ENCODE measurements at places on chromosomes 11 and 22.

GRCh38 chr11:119091966-119092879, 7.5 kb downstream of the HMBS start:
- no peak for DNase-seq

- DNase-seq = no peak
Measured at GRCh38 chr11:130945896-130946295, 29.6 kb upstream of the SNX19 start.

DNA sequence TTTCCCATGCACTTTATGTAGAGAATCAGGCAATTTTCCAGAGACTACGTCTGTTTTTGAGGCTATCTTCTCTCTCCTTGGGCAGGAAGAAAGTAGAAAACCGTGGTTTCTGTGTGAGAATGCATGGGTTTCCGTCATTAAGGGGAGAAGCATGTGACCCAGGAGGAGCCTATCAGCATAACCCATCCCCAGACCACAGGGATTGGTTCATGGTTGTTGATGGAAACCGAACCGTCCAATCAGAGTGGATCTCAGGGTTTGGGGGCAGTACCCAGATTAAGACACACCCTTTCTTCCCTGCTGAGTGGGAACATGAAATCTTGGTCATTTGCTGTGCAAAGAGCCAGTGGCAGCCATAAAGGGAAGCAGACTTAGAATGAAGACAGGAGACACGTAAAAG, 517.8 kb downstream of the MN1 start:
- DNase-seq = no peak

DNA sequence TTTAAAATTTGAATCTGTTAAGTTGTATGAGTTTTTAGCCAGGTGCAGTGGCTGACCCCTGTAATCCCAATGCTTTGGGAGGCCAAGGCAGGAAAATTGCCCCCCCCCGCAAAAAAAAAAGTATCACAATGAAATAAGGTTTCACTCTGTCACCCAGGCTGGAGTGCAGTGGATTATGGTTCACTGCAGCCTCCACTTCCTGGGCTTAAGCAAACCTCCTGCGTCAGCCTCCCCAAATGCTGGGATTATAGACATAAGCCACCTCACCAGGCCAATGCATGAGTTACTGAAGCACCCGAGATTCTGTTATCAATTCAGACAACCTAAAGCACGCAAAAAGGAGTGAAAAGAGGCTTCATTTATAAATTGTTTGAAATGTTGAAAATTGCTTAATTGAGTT, 2.4 kb upstream of the CHID1 start:
- DNase-seq = no peak

DNA sequence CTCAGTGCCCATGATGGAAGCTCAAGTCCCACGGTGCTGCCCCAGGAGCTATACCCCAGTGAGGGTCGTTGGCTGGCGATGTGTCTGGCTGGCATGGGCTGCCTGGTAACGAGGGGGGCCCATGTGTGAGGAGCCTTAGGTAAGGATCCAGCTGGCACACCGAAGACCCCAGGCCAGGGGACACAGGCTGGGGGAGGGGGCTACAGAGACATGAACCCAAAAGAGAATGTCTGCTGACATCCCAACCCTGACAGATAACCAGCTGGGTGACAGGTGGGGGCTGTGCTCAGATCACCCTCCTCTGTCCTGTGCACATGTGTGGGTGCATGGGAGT, 39.2 kb downstream of the RTN4R start:
- DNase-seq = no peak

GRCh38 chr11:67662142-67662834, 11.8 kb upstream of the ACY3 start:
- DNase-seq = no peak

DNA sequence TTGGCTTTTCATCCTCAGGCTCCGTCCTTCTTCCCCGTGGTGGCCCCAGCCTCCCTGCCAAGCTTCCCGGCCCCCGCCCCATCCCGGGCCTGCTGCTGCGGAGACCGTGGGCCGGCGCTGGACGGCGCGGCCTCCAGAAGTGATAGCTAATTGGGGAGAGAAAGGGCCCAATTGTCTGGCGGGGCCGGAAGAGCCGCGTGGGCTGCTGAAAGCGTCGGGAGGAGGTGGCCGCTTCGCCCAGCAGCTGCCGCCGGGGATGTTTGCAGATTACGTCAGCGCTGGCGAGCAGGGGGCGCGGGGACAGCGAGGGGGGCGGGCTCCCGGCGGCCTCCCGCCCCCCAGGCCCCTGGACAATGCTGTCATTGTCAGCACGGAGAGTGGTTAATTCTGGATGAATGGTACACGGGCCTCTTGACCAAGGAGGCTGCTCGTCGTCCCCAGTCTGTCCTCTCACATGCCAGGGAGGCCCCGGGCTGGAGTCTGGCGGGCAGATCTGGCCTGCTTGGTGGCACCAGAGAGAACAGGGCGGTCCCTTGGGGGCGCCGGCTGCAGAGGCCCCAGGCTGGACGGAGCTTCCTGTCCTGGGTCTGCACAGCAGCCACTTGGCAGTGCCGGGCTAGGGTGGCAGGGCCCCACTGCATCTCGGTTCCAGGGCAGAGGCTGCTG, 1.6 kb downstream of the SMIM38 start:
- no peak for DNase-seq

- no peak for DNase-seq
Measured at GRCh38 chr22:30279046-30279788, 10.1 kb downstream of the CASTOR1 start.

- DNase-seq = no peak
Measured at GRCh38 chr22:27620367-27621154, 181.0 kb downstream of the MN1 start.

DNA sequence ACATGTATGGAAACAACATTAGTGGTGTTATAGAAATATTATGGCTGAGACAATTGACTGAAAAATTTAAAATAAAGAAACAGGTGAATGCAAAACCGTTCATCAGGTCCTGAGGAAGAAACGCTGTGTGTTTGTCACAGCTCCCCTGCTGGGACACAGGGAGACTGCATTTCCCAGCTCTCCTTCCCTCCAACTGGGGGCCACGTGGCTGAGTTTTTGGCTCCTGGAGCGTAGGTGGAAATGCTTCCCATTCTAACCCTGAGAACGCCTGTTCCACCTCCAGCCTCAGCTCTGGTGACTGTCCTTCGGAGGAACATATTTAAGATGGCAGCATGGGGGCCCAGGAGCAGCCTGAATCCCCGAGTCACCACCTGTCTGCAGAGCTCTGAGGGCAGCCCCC, 398.6 kb downstream of the BRD1 start:
- DNase-seq = no peak

- DNase-seq = peak; percentile 97
Measured at GRCh38 chr11:65132988-65133700, 1.2 kb downstream of the SYVN1 start.

DNA sequence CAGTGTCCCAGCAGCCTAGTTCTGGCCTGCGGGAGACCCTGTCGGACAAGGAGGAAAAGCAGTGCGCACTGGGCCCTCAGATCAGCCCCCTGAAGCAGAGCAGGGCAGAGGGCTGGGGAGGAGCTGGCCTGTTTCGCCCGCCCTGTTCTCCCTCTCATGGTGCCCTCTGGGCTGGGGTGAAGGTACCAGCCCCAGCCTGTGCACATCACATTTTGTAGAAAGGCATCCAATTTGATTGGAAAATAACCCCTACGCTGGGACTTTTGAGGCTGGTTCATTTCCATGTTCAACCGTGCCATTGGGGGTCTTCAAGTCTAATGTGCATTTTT, 832 bp upstream of the NAP1L4 start:
- DNase-seq = no peak
